Renal pelvis (tissue), 12 donors: ENCODE measurements at places on chromosomes 7 and 10. TPM values are rescaled to one million over a fixed set of nuclear protein-coding genes. Genes with fewer than 3 reads are reported as not detected.

DNA sequence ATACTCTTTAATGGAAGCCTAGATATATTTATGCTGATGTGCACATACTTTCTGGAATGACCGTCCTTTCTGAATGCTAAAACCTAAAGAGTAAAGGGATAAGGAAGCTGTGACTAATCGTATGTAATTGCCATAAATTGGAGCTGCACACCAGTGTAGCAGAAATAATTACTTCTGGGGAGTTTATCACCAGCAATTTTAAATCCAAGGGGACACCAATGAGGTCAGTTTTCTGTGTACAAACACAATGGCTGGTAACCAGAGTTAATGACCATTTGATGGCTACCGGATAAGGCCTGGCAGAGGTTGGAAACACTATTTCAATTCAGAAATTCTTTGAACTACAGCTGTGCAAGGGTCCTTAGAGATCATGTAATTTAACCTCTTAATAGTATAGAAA, 670.1 kb downstream of the REEP3 start:
- peak; percentile 26 for DNase-seq

GRCh38 chr7:155532792-155533119, 13.6 kb downstream of the CNPY1 start:
- DNase-seq = no peak

Gene SUN3
- 0.22 TPM for polyA plus RNA-seq

DNA sequence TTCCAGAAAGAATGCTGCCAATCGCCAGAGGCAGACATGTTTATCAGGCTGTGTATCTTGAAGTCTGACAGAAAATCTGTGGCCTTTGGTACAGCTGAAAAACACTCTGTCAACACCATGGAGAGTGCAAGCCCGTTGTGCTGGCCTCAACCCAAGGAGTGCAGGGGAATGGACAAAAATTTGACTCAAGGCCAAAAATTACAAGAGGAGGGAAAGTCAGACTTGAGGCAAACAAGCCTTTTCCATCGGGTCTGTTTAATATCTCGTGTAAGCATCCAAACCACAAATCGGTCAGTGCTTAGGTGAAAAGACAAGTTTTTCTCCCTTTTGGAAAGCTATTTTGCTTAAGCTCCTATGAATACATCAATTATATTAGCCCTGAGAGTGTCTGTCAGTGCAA, 305.3 kb upstream of the NFE2L3 start:
- DNase-seq = no peak

DNA sequence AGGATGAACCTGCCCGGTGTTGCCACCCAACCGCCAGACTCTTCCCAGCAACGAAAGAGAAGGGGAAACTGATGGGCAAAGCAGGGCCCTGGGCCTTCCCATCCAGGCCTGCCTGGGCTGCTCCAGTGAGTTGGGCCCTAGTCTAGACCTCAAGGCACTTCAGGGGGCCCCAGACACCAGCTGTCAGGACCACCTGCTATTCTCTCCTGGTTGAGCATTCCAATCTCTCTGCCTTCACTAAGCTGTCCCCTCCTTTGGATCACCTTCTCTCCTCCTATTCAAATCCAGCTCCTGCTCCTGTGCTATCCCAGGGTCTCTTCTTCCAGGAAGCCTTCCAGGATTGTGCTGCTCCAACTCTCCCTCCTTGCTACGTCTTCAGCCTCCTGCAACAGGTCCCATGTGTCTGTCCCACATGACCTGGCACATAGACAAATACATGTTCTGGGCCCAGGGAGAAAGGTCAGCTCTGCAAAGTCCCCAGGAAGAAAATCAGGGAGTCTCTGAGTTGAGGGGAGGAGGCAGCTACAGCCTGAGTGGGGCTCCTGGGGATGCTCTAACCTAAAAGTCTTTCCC, 3.1 kb downstream of the STX1A start:
- no peak for DNase-seq

Gene TRIM74
- 3.1 TPM for polyA plus RNA-seq

GRCh38 chr10:78757344-78757925, 311.3 kb upstream of the ZMIZ1 start:
- no peak for DNase-seq

GRCh38 chr7:129208667-129209066, 16.2 kb upstream of the AHCYL2 start:
- DNase-seq = no peak

Gene CTAGE8
- 5.3 TPM for polyA plus RNA-seq

DNA sequence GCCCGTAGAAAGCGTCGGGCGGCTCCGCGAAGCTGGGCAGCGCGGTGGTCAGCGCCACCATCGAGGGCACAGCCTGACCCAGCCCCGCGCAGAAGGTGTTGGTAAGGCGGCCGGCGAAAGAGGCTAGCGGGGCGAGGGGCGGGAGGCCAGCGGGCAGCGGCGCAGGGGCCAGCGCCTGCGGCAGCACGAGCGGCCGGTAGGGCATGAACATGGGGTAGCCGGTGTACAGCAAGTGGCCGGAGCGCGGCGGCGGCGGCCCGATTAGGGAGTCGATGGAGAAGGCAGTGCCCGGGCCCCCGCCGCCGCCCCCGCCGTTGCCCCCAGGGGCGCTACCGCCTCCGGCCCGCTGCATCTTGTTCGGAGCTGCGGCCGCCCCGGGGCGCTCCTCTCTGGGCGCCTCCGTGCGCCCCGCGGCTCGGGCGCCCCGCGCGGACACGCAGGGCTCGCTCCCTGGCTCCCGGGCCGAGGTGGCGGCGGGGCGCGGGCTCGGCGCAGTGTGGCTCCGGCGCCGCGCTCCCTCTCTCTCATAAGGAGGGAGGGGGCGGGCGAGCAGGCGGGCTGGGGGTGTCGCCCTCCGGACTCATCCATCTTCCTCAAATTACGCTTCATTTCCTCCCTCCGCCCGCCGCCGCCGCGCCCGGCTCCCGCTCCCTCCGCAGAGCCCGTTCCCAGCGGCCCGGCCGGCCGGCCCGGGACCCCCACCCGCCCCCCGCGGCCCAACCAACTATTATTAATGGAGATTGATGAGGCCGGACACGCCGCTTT, at the start of gene GBX1:
Gene GBX1, minus strand, starts transcription at position 498 of the 765 bp plus-strand sequence. Its CDS starts 146 bp downstream, at position 352.
- peak; percentile 54 for DNase-seq

Gene UPK3BL2
- polyA plus RNA-seq = 18.5 TPM

Gene SLC26A5
- 0.81 TPM for polyA plus RNA-seq

Gene ASZ1
- polyA plus RNA-seq = not detected

- DNase-seq = peak; percentile 60
These were observed 101.4 kb upstream of the FAM133B start for GRCh38 chr7:92691578-92691977.

Gene LHPP
- 26.3 TPM for polyA plus RNA-seq

Gene AEBP1
- polyA plus RNA-seq = 65.2 TPM

Gene WAC
- polyA plus RNA-seq = 146 TPM

Gene TAS2R5
- 14.9 TPM for polyA plus RNA-seq

DNA sequence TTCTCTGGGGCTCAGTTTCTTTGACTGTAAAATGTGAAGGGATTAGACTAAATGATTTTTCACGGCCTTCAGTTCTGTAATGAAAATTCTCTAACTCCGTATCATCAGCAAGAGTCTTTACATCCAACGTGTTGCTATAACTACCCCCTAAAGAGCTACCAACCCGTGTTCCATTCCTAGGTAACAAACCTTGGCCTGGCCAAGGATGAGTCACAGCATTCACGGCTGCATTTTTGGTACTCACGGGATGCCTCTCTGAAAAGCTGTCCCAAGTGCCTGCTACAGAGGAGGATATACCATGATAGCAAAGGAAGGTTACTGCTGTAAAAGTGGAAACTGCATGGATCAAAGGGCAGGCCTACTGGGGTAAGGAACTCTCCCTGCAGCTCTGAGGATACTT, 5.9 kb downstream of the LRRC4 start:
- DNase-seq = no peak

Gene ADAMTS14
- polyA plus RNA-seq = 1.2 TPM

- DNase-seq = no peak
These were observed 20.5 kb upstream of the CEP41 start for GRCh38 chr7:130461272-130461671.

DNA sequence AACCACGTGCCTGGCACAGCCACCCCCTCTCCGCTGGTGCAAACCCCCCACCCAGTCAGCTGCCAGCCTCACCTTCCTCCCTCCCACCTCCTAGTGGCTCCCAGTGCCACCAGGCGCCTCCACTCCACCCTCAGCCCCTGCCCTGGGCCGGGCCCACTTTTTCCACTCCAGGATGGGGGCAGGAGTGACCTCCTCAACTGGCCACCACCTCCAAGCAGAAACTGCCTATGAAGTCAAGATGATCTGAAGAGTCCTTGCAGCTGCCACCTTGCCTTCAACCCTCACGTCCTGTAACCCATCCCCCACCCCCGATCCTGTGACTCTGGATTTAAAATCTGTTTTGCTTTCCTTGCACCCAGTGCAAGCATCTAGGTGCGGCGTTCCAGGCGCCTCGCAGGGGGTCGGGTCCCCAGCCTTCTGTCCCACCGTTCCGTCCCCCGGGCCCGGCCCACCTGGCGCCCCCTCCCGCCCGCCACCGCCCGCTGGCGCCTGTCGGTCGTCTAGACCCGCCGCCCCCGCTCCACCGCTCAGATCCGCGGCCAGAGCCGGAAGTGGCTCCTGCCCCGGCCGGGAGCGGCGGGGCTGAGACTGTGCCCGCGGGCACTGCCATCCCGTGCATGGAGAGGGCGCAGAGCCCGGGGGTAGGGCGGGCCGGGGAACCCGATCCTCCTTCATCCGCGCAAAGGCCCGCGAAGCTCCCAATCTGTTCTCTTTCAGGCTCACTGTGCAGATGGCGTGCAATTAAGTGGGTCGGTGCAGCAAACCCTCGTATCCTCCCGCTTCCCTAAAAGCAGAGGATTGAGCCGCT, 51.2 kb upstream of the GTF2I start:
- no peak for DNase-seq

GRCh38 chr10:87753995-87754866, 63.8 kb downstream of the ATAD1 start:
- no peak for DNase-seq

DNA sequence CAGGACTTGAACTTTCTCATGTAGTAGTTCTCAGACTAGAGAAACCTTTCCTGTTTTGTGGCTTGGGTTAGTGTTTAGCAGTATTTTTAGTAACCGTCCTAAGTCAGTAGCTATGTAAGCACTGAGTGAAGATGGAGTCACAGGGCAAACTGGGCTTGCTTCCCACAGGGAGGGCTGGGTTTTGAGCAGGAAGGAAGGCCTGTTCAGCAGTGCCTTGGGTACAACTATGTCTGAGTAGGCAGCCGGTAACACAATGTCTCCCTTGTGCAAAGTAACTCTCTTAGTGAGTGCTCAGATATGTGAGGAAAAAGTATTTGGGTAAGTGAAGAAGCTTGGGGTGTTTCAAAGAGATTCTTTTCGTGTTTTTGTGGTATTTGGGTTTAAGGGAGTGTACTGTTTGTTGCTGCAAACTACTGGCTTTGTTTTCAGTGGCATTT, 96.4 kb downstream of the CCSER2 start:
- DNase-seq = peak; percentile 35

Gene PMPCB
- polyA plus RNA-seq = 97.0 TPM

- no peak for DNase-seq
These were observed 15.5 kb upstream of the JAZF1 start for GRCh38 chr7:28195910-28196620.

DNA sequence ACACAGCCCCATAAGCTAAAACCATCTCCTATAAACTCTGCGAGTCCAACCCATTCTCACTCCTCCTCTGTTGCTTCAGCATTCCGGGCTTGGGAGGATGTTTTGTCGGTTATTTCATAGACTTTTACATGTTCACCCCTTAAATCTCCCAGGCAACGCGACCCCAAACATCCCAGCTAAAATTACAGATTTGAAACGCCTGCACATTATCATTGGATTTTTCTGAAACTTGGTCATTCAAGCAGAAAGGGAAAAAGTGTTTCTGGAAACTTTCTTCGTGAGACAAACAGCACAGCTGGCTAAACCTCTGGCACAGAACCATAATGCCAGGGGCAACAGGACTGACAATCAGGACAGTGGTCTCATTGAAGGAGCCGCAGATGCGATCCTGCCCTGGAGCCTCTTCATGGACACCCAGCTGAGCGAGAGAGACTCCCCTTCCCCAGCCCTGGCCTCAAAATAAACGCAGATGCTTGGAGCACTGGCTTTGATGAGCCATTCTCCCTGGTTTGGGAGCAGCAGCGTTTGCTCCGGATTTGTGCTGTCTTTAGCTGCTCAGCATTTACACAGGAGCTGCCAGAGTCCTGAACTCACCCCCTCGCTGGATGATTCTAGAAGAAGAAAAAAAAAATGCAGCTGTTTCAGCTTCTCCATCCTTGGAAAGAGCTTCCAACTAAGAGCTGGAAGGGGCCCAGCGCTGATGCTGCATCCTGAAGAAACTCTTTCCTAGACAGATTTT, 30.1 kb downstream of the AFAP1L2 start:
- DNase-seq = peak; percentile 60
